Effector CD8-positive, alpha-beta T cell (primary cell): ENCODE measurements at places on chromosomes 2 and 18.

- DNase-seq = no peak
Measured at GRCh38 chr2:82158150-82158549, 1853.6 kb upstream of the LRRTM1 start.

DNA sequence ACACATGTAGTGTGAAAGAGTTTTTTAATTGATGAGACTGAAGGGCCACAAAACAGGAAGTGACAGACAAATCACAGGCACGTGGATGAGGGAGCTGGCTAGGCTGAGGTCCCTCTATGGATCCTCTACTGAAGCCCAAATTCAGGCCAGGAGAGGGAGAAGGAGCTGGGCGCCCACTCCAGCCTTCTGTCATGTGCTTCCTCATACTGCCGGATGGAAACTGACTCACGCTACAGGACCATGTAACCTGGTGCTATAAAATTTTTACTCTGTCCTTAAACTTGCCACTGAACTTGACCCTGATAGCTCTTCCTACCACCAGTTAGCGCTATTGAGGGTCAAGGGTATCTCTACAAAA, 31.3 kb downstream of the PSTPIP2 start:
- DNase-seq = no peak

DNA sequence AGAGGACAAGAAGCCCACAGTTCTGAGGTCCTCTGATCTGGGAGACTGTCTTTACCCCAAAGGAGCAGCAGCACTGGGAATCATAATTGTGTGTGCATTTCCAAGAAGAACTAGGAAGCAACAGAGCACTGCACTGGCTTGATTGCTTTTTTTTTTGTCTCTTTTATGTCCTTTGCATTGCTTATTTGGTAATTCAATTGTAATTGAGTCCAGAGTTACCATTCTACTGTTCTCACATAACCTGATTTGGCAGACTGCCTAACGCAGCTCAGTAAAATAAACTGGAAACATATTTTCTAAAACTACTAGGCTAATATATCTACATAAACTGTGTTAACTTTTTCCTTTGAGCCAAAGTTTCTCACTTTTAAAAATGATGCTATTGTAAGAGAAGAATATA, 190.3 kb upstream of the SLC8A1 start:
- DNase-seq = no peak

GRCh38 chr2:32212295-32212694, 46.6 kb downstream of the SLC30A6 start:
- no peak for DNase-seq

DNA sequence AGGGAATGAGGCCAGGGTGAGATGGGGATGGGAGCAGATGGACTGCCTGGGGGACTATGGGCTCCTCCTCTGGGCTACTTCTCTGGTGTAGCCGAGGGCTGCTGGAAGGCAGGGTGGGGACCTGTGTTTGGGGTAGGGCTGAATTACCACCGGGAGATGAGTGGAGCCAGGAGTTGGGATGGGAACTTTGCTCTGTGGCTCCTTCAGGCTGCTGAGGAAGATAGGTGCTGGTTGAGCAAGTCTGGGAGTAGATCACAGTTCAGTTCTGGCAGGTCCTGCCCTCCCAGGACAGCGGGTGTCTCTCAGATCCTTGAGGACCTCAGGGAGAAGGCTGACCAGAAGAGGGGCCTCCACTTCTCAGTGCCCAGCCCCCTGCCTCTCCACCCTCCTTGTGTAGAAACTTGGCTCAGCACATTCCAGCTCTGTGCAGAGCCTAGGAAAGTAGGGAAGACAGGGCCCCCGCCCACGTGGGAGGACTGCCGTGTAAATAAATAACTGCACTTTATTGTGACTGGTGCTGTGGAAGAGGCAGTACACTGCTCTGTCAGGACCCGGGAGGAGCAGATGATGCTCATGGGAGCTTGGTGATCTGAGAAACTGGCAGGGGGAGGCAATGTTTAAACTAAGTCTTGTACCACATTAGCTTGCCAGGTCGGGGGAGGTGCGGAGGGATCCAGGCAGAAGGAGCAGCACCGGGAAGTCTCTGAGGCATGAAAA, 15.3 kb downstream of the TET3 start:
- no peak for DNase-seq

DNA sequence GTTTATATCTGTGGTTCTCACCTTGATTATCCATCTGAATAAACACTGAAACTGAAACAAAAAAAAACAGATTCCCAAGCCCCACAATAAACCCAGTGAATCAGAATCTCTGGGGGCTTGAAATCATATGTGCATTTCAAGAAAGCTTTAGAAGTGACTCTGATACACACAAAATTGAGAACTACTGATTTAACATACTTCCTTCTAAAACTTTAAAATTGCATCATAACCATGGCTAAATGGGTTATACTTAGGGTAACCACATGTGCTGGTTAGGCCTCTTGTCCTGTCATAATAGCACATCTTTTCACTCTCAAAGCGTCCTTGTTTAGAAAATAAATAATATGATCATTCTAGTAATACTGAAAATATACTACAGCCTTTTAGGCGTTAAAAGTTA, 100.9 kb downstream of the ATAD2B start:
- DNase-seq = no peak

DNA sequence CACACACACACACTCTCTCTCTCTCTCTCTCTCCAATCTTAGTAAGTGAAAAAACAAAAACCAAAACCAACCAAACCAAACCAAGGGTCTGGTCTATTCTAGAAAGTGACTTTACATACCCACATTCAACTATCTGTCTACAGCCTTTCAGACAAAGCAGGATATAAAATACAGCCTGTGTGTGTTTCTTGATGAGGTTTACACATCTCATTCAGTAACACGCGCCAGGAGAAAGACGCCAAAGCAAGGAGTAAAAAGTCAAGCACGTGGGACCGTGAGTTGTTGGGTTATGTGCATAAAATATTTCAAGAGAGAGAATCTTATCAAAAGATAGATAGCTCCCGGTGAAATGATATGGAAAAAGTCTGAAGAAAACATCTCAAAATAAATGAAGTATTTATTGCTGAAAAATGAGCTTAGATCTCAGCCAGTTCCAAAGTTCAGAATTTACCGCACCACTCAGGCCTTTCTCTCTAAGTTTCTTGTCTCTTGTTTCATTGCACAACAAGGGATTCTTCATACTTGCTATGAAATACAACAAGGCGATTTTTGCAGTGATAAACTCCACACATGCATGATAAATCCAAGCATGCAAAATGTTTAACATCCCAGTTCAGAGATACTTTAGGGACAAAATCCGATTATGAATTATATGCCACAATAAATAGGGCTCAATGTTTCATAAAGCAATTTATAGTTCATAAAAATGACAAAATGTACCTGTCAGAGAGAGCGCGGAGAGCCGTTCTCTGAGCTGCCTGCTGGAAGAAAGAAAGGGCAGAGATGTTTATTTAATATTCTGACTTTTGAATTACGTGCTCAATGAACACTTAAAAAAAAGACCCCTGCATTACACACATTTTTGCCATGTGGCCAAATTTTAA, 159.3 kb upstream of the REV1 start:
- DNase-seq = no peak

DNA sequence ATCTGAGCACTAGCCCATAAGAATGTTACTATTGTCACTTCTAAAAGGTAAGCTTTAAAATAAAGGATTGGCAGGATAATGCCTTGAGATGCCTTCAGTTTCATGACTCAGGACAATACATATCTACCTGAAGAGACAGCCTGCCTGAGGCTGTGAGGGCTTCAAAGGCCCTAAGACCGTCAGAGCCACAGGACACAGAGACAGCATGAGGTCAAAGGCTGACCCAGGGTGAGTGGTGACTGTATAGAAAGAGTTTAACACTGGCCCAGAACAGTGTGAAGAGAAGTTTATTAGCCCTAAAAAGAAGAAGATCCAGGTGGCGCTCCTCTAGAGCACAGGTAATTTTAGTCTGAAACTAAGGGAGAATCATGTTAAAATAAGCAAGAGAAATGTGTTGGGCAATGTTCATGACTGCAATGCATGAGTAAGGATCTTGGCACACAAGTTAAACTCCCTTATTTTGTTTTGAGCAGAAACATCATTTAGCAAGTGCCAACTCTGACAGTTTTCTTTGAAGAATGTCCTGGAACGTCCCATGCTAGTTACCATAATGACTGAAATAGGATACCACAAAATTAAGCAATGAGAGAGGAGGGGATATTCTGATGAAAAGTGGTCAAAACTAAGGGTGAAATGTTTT, 78.1 kb upstream of the FAM110C start:
- DNase-seq = no peak

- DNase-seq = no peak
Measured at GRCh38 chr18:3052411-3052758, 39.4 kb upstream of the LPIN2 start.

- no peak for DNase-seq
Measured at GRCh38 chr2:62180975-62181374, 14.9 kb upstream of the B3GNT2 start.

GRCh38 chr2:118954297-118955060, 12.5 kb downstream of the MARCO start:
- DNase-seq = no peak

DNA sequence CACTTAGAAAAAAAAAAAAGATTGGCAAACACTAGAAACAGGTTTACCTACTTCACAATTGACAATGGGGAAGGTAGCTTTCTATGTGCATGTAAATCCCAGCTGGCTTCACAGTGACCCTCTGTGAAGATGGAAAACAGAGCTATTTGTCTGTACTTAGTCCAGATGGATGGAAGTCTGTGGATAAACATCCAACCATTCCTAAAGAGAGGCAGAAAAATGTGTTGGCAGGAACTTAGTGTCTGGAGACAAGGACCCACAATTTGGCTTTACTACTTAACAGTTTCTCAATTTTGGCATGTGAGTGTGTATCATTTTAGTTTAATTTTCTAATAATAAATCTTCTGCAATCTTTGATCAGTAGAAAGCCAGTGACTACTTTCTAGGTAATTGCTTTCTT, 154.4 kb downstream of the RAD51AP2 start:
- DNase-seq = no peak
